ENCODE measurements at places on chromosomes 11 and 22. TPM values are rescaled to one million over a fixed set of nuclear protein-coding genes. Genes with fewer than 3 reads are reported as not detected.

- no peak for DNase-seq
These were observed 5.1 kb downstream of the KRTAP5-11 start for GRCh38 chr11:71577469-71578004.

OR4D5 gene
- polyA plus RNA-seq = not detected

- DNase-seq = no peak
These were observed 948 bp upstream of the MRTFA start for GRCh38 chr22:40637183-40638150.

PRAME gene
- not detected for polyA plus RNA-seq

DNA sequence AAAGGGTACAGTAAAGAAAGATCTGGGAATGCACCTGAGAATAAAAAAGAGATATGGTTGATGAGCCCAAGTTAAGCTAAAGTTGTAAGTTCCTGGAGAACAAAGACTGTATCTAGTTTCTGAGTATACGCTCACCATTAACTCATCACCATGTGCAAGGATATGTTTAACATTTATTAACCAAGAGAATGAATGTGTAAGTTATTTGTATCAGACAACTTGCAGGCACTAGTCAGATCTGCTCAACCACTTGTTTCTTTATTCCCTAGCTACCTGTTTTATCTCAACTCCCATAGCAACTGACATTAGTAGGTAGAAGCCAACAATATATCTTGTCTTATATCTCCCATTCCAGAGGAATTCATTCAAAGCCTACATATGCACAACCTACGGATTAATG, 74.9 kb upstream of the KCNA4 start:
- no peak for DNase-seq

DNA sequence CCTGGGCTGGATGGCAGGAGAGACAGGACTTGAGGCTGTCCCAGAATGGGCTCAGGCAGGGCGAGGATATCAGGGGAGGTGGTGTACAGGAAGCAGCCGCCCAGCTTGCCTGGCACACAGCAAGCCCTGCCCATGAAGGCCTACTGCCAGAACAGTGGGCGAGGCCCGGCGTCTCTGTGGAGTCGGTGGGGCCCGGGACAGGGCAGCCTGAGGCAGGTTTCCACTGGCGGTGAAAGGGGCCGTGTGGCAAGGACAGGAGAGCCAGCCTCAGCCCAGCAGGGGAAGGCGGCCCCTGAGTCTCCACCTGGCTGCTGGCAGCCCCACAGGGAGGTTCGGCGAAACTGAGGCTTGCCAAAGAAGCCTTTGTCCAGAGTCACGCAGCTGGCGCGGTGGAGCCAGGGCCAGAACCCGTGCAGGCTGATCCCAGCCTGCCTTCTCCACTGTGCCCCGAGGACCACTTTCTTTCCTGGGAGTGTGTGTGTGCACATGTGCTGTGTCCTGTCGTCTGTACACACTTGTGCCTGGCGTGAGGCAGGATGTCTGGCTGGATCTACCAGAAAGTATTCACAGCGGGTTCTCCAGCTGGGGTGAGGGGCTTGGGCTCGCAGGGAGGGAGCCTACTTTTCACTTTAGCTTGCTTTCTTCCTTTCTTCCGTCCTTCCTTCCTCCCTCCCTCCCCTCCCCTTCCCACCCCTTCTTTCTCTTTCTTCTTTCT, 1.2 kb downstream of the TSPO start:
- DNase-seq = peak; percentile 48

- no peak for DNase-seq
These were observed 178.4 kb downstream of the NAV2 start for GRCh38 chr11:19891022-19891421.

TRIM48 gene
- polyA plus RNA-seq = not detected

DNA sequence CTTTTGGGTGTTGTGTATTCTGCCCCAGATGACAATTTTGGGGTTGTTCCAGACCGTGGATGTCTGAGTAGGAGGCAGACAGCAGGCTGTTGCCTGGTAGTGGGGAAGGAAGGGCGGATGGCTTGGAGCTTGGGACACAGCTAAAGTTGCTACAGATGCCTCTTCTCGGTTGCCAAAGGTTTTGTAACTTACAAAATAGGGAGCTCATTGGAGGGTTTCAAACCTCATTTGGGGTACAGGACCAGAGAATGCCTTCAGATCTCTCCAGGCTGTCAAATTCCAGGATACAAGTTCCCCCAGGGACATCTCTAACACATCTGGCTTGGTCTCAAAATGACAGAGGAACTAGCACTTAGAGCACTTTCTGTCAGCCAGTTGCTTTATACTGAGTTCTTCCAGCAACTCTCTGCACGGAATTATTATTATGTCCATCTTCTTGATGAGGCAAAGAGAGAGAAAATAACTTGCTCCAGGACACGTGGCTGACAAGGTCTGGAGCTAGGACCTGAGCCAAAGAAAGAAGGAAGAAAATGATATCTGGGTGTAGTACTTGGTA, 56.0 kb downstream of the SLC1A2 start:
- DNase-seq = no peak
